ENCODE measurements at places on chromosomes 5 and 9. TPM values are rescaled to one million over a fixed set of nuclear protein-coding genes. Genes with fewer than 3 reads are reported as not detected.

DNA sequence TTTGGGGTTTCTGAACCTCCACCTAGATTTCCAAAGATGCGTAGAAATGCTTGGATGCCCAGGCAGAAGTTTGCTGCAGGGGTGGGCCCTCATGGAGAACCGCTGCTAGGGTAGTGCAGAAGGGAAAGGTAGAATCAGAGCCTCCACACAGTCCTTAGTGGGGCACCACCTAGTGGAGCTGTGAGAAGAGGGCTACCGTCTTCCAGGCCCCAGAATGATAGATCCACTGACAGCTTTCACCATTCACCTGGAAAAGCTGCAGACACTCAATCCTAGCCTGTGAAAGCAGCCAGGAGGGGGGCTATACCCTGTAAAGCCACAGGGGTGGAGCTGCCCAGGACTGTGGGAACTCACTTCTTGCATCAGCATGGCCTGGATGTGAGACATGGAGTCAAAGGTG lies 13.3 kb upstream of the HSDL2 start:
- H3K4me1 ChIP-seq = no peaks in the 10 kb centered on the region
- H3K27me3 ChIP-seq = no peaks in the 10 kb centered on the region
- no peak overlapping the region for H3K4me3 ChIP-seq
- no peak for DNase-seq
- H3K27ac ChIP-seq = no peak overlapping the region

DNA sequence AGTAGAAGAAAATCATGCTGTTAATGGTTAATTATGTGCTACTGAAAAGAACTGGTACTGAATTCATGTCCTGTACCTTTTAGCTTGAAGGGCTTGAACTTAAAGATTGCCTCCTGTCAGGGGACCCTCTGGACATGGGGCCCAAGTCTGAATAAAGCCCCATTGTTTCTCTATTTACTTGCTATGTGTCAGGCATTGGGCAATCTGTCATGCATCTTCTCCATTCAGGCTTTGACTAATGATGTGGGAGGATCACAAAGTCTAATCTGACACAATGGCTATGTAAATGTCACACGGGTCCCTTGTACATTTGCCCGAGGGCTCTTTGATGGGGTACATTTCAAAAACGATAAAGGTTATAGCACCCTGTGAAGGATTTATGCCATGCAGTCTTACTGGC lies 64.0 kb upstream of the TUSC1 start:
- H3K4me3 ChIP-seq = no peak overlapping the region
- H3K4me1 ChIP-seq = no peaks in the 10 kb centered on the region
- H3K36me3 ChIP-seq = no peaks in the 10 kb centered on the region
- no peaks in the 10 kb centered on the region for H3K27me3 ChIP-seq
- DNase-seq = no peak

- no peaks in the 10 kb centered on the region for H3K4me1 ChIP-seq
- no peak overlapping the region for H3K4me3 ChIP-seq
- H3K36me3 ChIP-seq = no peaks in the 10 kb centered on the region
- H3K27me3 ChIP-seq = no peaks in the 10 kb centered on the region
These were observed 94.1 kb downstream of the KCNIP1 start for GRCh38 chr5:170597872-170598271.

DNA sequence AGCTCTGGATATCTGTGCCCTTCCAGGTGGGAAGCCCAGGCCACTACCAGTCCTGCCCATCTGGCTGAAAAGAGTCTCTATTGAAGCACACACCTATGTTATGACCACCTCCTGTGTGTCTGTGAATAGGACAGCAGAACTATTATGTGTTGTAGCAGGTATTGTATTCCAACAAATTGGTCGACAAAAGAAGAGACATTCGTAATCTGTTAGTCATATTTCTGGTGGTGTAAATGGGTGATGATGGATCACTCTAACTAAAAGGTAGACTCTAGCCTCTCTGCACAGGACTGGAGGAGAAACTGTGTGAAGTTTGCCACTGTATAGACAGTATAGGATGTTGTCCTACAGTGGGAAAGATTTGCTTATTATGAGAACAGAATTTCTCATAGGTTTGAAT lies 416.1 kb downstream of the TMEM38B start:
- no peaks in the 10 kb centered on the region for H3K36me3 ChIP-seq
- H3K4me3 ChIP-seq = no peak overlapping the region
- H3K27me3 ChIP-seq = no peaks in the 10 kb centered on the region
- H3K27ac ChIP-seq = no peak overlapping the region
- no peaks in the 10 kb centered on the region for H3K4me1 ChIP-seq

PSD2 gene
- 0.74 TPM for total RNA-seq

DNA sequence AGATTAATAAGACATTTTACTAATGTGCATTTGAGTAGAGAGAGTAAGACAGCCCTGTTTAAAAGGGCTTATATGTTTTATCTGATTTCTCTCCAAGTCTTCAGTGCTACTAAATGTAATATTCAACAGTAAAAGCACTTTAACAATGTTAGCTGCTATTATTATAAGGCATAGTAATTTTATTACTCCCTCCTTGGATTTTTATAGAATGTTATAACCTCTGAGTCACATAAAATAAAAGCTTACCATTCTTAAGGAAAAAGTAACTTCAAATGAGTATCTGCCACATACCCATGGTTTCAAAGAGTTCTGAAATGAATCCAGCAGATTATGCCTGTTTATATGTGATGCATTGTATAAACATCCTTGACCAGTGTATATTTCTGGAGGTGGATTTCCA lies 19.0 kb downstream of the SPDL1 start:
- H3K27me3 ChIP-seq = no peaks in the 10 kb centered on the region
- DNase-seq = no peak
- H3K4me3 ChIP-seq = no peak overlapping the region
- no peaks in the 10 kb centered on the region for H3K4me1 ChIP-seq
- H3K27ac ChIP-seq = no peak overlapping the region
- H3K36me3 ChIP-seq = no peaks in the 10 kb centered on the region

DNA sequence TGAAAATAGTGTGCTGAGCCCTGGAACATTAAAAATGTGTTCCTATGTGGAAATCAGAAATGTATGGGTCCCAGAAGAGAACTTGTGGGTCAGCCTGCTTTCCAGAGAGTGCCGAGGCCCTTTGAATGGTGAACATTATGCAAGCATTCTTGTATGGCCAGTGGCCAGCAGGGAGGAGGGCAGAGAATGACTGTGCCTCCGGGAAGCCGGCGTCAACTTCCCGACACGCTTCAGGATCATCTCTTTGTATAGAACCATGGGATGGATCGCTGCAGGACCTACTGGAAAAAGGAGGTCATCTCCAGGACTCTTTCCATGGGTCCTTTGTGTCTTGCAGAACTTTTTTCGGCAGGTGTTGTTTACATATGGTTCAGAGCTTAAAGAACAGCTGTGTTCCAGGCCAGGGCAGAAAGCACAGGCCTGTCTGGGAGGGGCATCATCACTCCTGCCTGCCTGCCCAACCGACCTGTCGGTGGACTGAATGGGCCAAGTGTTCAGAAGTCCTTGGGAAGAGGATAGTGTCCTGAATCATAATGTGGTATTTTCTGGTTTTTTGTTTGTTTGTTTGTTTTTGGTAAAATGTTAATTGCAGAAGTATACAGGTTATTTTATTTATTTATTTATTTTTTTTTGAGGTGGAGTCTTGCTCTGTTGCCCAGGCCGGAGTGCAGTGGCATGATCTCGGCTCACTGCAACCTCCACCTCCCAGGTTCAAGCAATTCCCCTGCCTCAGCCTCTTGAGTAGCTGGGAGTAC lies 9.0 kb downstream of the PRRC2B start:
- H3K27me3 ChIP-seq = no peaks in the 10 kb centered on the region
- H3K4me1 ChIP-seq = peaks cover 40% of the 10 kb centered on the region
- peak overlapping the region; percentile 64 for H3K27ac ChIP-seq
- peak; percentile 89 for DNase-seq
- no peak overlapping the region for H3K4me3 ChIP-seq
- H3K36me3 ChIP-seq = no peaks in the 10 kb centered on the region

DNA sequence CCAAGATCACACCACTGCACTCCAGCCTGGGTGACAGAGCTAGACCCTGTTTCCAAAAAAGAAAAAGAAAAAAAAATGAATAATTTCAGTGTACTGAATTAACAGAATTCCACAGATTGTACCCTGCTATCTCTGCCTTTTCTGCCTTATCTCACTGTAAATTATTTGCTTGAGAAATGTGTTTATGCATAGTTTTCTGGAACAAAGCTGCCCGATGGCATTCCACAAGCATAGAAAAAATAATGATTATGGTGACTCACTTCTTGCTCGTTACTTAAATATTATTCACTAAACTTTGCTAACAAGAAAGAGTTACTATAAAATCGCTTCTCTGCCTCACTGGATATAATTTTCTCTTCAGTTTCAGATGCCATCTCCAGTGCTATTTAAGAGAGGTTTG lies 88.7 kb upstream of the FAM169A start:
- no peak overlapping the region for H3K4me3 ChIP-seq
- H3K4me1 ChIP-seq = no peaks in the 10 kb centered on the region
- no peak overlapping the region for H3K27ac ChIP-seq
- H3K27me3 ChIP-seq = no peaks in the 10 kb centered on the region
- no peak for DNase-seq
- no peaks in the 10 kb centered on the region for H3K36me3 ChIP-seq

CCDC183 gene
- total RNA-seq = 45.0 TPM

GRCh38 chr9:27468462-27469110 lies 55.5 kb upstream of the IFNK start:
- no peak overlapping the region for H3K27ac ChIP-seq
- DNase-seq = no peak
- no peaks in the 10 kb centered on the region for H3K36me3 ChIP-seq
- H3K4me1 ChIP-seq = no peaks in the 10 kb centered on the region
- no peak overlapping the region for H3K4me3 ChIP-seq
- H3K27me3 ChIP-seq = no peaks in the 10 kb centered on the region

PCDHB8 gene
- 2.6 TPM for total RNA-seq

DNA sequence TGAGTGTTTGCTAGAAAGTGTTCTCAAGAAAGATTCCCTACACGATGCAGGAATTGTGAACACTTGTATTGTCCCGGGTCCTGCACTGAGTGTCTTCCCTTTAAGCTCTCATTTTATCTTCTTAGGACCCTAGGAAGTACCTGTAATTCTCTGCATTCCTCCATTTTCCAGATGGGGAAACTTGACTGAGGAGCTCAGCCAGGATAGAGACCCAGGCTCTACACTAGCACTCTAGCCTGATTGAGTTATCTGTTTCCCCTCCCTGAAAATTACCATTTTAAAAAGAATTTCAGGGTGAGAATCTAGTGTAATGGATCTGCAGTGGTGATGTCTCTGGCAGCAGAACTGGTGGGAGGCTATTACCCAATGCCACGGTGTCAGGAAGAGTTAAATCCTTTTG lies 453.9 kb downstream of the KDM4C start:
- H3K4me1 ChIP-seq = peaks cover 5% of the 10 kb centered on the region
- H3K4me3 ChIP-seq = no peak overlapping the region
- no peak overlapping the region for H3K27ac ChIP-seq
- DNase-seq = no peak
- H3K27me3 ChIP-seq = no peaks in the 10 kb centered on the region

DNA sequence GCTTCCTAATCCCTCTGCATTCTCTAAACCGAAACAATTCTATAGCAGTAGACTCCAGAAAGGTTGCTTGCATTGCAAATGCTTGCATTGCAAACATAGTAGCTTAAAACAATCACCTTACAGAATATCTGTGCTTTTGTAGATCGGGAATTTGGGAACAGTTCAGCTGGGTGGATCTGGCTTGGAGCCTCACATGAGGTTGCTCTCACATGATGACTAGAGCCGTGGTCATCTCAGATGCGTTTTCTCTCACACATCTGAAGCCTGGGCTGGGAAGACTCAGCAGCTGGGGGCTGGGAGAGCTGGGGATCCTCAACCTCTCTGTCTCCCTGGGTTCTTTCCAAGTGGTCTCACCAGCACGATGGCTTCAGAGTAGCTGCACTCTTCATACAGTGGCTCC lies 127.8 kb downstream of the MSX2 start:
- no peaks in the 10 kb centered on the region for H3K27me3 ChIP-seq
- H3K4me3 ChIP-seq = no peak overlapping the region
- H3K27ac ChIP-seq = no peak overlapping the region
- no peak for DNase-seq

PCDHB13 gene
- 6.5 TPM for total RNA-seq

DNA sequence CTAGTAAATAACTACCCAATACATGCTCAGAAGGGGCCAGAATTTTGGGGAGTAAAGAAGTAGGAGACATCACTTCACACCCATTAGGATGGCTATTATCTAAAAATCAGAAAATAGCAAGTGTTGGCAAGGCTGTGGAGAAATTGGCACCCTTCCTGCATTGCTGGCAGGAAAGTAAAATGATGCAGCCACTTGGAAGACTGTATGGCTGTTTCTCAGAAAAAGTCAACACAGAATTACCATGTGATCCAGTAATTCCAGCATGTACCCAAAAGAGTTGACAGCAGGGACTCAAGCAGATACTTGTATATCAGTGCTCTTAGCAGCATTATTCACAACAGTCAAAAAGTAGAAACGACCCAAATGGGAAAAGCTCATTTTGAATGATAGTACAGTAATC lies 107.6 kb downstream of the APBA1 start:
- peak; percentile 22 for DNase-seq
- no peaks in the 10 kb centered on the region for H3K4me1 ChIP-seq
- H3K36me3 ChIP-seq = no peaks in the 10 kb centered on the region
- H3K27me3 ChIP-seq = no peaks in the 10 kb centered on the region
- H3K4me3 ChIP-seq = no peak overlapping the region
- H3K27ac ChIP-seq = no peak overlapping the region

C1QTNF2 gene
- 8.4 TPM for total RNA-seq

DNA sequence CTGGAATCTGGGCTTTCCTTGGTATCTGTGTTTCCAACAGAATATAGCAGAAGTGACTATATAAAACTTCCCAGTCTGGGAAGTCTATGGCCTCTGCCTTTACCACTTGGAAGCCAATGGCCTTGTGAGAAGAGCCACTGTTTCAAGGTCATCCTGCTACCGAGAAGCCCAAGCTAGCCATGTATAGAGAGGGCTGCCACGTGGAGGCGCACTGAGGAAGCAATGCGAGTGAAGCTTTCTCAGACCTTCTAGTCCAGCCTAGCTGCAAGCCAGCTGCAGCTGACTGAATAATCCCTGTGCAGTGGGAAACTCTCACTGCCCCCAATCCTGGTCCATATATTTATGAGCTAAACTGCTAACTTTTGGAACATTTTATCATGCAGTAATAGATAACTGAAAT lies 661.8 kb upstream of the RIOK2 start:
- H3K4me1 ChIP-seq = no peaks in the 10 kb centered on the region
- H3K27ac ChIP-seq = no peak overlapping the region
- H3K4me3 ChIP-seq = no peak overlapping the region
- no peaks in the 10 kb centered on the region for H3K36me3 ChIP-seq
- H3K27me3 ChIP-seq = no peaks in the 10 kb centered on the region

DNA sequence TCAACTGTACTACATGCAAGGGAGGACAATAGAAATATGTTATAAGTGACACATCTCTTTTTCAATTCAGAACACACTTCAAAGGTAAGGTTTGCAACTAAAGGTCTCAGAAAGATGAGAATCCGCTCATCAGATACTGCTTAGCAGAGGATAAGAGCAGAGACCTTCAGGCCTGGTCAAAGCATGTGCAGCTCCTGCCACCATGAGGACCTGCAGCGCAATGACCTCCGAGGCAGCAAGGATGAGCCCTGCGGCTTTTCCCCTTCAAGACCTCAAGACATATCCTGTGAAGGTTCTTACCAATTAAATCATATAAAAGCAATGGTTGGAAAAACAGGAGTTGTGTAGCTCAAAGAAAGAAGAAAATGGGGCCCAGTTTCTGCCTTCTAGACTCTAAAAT lies 135.8 kb downstream of the TRIM36 start:
- H3K27me3 ChIP-seq = no peaks in the 10 kb centered on the region
- no peaks in the 10 kb centered on the region for H3K36me3 ChIP-seq
- no peaks in the 10 kb centered on the region for H3K4me1 ChIP-seq
